ENCODE measurements at places on chromosomes 16 and 17.

- no peak for DNase-seq
These were observed 24.8 kb upstream of the NSRP1 start for GRCh38 chr17:30091771-30092170.

- DNase-seq = no peak
These were observed 24.3 kb upstream of the LASP1NB start for GRCh38 chr17:38900978-38901656.

GRCh38 chr17:58507123-58507634 lies 7.3 kb downstream of the MTMR4 start:
- DNase-seq = no peak

- no peak for DNase-seq
These were observed 5.7 kb downstream of the ATP2C2 start for GRCh38 chr16:84373907-84374489.

DNA sequence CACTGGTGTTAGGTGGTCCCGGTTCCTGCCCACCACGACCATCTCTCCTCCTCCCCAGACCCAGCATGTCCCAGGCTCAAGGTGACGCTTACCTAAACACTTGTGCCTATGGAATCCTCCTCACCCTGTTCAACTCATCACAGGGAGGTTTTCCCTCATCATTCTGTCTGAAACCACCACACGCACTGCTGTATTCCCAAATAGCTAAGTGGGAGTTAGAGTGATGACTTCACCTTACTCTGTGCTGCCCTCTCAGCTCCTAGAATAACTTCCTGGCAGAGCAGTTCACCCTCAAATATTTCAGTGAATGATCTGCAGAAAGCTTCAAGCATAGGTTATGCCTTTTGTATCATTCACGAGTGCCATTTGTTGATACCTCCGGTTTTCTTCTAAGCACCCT lies 216.5 kb downstream of the CPPED1 start:
- no peak for DNase-seq
